Osteoblast (primary cell): ENCODE measurements at places on chromosomes 3 and 15. TPM values are rescaled to one million over a fixed set of nuclear protein-coding genes. Genes with fewer than 3 reads are reported as not detected.
A peak's percentile ranks its signal among the peaks of the same experiment; 100 is the strongest.

- H3K27me3 ChIP-seq = no peaks in the 10 kb centered on the region
- no peaks in the 10 kb centered on the region for H3K36me3 ChIP-seq
- H3K4me1 ChIP-seq = peaks cover 19% of the 10 kb centered on the region
- peak overlapping the region; percentile 30 for H3K27ac ChIP-seq
- peak; percentile 78 for DNase-seq
- peak overlapping the region; percentile 84 for H3K4me3 ChIP-seq
Observed at GRCh38 chr3:52896613-52897012, 735 bp downstream of the STIMATE start.

KLF15 gene
- total RNA-seq = 4.3 and 4.4 TPM in 2 replicates

DNA sequence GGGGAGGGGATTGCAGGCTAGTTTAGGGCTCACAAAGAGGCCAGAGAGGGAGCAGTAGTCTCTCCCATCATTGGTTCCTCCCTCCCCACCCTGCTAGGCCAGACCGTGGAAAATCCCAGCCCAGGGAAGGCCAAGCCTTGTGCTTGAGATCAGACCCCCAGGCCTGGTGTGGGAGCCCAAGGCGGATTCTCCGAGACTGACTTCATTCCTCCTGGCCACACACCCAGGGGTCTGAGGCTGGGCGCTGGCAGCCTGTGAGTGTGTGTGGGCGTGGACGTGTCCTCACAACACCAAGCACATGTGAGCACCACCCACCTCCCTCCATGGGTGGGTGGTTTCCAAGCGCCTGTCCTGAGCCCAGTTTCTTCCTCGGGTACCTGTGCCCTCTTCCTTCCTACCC is 4.1 kb downstream of the LOXL1 start:
- H3K4me1 ChIP-seq = peaks cover 67% of the 10 kb centered on the region
- peak overlapping the region; percentile 87 for H3K4me3 ChIP-seq
- no peaks in the 10 kb centered on the region for H3K27me3 ChIP-seq
- DNase-seq = peak; percentile 96

- peaks cover 14% of the 10 kb centered on the region for H3K4me1 ChIP-seq
- H3K4me3 ChIP-seq = no peak overlapping the region
- no peak for DNase-seq
- no peaks in the 10 kb centered on the region for H3K27me3 ChIP-seq
Observed at GRCh38 chr3:141246224-141246957, 14.8 kb downstream of the PXYLP1 start.

STARD9 gene
- total RNA-seq = 9.4 and 13.0 TPM in 2 replicates
